Activated CD4-positive, alpha-beta memory T cell treated with anti-CD3 and anti-CD28 coated beads, Interleukin-2, amount 10 ng/mL, durations not matched to agents 7 days and 5 days (primary cell): ENCODE measurements at places on chromosomes 5 and 9. TPM values are rescaled to one million over a fixed set of nuclear protein-coding genes. Genes with fewer than 3 reads are reported as not detected.

POLE3 gene
- 55.8 TPM for total RNA-seq

MEF2C gene
- not detected for total RNA-seq

IFNA13 gene
- not detected for total RNA-seq

LHX2 gene
- total RNA-seq: not detected

OR1Q1 gene
- not detected for total RNA-seq

PFN3 gene
- total RNA-seq: not detected

IFNA21 gene
- total RNA-seq: not detected

ATP10B gene
- total RNA-seq: not detected
